NCI-H1092 (cell line): ENCODE measurements at places on chromosomes 4 and X.

GRCh38 chr4:74258963-74259362, 49.3 kb upstream of the EPGN start:
- DNase-seq = no peak

DNA sequence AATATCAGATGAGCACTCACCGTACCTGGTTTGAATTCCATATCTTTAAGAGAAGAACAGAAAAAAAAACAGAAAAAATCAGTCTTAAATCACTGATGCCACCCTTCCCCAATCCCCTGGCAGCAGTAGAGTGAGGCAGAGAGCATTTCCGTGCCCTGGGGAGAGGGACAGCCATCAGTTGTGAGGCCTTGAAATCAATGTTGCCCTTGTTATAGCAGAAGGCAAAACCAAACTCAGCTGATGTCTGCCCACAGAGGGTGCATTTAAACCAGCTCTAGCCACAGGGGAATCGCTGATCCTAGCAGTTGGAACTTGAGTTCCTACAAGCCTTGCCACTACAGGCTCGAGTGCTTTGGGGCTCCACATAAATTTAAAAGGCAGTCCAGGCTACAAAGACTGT, 338.5 kb upstream of the FMR1 start:
- no peak for DNase-seq

- DNase-seq = no peak
Measured at GRCh38 chr4:21872101-21872500, 76.5 kb downstream of the KCNIP4 start.

DNA sequence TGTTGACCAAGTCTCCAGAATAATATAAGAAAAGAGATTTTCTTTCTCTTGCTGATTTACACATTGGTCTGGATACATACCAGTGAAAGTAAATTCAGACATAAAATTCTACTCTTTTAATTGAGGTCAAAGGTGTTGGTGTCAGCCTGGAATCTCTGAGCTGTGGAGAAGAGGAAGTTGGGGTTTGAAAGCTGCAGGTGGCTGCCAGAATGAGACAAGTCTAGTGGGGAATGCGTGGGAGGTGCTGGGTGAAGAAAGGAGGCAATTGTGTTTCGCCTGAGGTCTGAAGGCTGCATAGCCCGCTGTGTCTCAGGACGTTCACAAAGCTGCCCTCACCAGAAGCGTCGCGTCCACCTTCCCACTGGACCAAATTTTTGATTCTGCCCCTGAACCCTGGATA, 31.2 kb downstream of the PHEX start:
- DNase-seq = no peak

GRCh38 chr4:86586160-86586572, 7.9 kb upstream of the PTPN13 start:
- no peak for DNase-seq

- DNase-seq = no peak
Measured at GRCh38 chr4:2637956-2638552, 101.6 kb downstream of the FAM193A start.

- no peak for DNase-seq
Measured at GRCh38 chrX:101677028-101677427, 17.4 kb upstream of the ARMCX2 start.

GRCh38 chrX:109040057-109040456, 303.7 kb upstream of the IRS4 start:
- DNase-seq = no peak

DNA sequence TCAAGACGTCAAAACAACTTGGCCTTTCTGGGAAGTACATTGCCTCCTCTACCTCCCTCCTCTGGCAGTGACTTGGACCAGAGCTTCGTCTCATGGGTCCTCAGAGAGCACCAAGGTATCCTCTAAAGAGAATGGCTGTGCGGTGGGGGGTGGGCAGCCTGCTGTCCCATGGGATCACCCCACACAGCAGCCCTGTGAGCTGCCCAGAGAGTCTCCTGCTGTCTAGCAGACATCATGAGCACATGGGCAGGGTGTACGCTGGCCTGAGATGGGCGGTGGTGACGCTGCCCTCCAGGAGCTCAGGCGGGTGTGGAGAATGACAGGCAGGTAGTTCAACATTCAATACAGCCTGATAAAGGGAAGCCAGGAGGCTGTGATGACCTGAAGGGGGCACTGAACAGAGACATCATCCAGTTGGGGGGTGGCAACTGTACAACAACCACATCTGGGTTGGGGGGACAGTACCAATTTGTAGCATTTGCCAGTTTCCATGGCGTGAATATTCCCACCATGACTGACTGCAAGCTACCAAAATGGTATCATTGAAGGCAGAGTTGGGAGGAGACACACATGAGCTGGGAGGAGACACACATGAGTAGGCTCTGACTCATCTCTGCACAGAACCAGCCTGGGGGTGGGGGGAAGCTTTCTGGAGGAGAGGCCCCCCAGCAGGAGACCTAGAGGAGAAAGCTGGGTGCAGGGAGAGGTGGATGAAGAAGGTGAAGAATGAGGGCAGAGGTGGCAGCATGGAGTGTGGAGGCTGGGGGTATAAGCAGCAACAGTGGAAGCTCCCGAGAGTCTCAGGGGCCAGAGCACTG, 35.9 kb downstream of the C4orf50 start:
- DNase-seq = no peak

GRCh38 chrX:100880368-100880767, 6.2 kb upstream of the NOX1 start:
- DNase-seq = no peak

DNA sequence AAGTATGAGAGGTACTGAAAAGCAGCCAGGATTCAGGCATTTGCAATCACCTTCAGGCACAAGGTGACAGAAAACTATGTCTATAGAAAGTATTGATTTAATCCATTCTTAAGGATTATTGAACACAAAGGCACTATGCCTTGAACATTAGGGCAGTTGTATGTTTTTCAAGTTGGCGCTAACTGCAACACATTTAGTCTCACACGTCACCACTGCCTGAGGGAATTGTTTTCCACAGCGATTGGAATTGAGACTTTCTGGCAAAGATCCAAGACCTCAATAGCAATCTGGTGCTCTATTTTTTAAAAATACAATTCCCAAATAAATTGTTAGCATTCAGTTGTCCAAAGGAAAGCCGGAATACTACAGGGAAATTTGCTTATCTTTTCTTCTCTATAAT, 52.7 kb upstream of the FTHL17 start:
- no peak for DNase-seq

DNA sequence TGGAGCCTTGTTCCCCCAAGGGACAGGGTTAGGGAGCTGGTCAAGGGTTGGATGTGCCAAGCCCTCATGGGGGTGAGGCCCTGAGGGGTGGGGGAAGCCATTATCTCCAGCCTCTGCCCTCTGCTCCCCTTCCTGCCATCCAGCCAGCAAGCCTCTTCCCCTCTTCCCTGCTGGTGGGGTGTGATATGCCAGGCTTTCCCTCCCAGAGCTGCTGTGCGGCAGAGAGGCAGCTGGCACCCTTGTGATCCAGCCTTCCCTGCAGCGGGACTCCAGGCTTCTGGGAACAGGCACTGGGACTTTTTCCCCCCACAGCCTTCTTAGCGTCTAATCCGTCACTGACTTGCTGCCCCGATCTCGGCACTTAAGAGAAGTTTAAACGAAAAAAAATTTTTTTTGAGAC, 6.3 kb downstream of the SSR4 start:
- DNase-seq = no peak

DNA sequence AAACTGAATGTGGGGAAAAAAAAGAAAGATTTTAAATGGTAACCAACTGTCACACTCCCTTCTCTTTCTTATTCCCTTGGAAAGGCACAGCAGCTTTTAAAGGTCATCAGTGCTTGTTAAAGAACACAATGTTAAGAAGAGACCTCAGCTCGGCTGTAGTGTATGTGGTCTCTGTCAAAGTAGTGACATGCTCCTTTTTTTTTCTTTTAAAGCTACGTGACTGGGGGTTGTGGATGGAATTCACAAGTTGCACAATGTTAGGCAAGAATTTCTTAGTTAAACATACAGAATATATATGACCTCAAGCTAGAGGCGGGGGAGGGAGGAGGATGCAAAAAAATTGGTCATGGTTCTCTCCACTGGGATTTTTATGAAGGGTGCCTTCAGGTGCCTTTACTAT, 45.6 kb downstream of the OCRL start:
- no peak for DNase-seq

DNA sequence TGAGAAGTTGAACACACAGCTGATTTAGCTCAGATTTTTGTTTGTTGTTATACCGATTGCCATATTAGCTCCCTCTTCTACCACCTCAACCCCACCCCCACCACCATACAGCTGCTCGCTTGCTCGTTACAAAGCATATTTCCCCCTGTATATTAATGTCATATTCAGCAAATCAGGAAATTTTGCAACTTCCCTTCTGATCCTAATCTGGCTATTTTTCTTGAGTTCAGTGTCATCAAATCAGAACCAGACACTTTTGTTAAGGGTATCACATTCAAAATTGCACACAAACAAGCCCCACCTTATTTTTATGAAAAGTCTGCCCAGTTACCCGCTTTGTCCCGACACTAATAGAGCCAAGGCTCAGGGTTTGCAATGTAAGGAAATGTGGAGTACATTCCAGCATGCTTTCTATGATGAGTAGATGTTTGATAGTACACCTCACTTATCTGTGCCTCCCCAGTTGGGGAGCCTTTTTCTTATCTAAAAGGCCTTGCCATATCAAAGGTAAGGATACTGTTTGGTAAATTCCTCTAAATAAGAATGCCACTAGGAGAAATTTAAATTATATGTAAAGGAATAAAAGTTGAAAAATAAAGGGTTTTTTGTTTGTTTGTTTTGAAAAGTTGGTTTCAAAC, 212.2 kb downstream of the CBR4 start:
- DNase-seq = no peak

DNA sequence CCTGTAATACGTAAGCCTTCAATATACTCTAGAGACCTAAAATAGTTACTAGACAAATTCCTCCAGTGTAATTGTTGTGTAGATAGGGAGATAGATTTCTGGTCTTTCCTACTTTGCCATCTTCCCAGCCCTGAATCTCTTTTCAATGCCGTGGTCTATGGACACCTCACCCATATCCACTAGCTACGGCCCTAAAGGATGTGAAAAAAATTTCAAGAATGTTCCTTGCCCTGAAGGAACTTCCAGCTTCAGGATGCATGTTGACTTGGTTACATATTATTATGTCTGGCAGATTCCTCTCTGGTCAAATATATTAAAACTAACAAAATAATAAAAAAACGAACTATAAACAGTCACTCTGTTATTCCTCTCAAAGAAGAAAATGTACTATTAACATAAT, 52.4 kb upstream of the TSPAN5 start:
- no peak for DNase-seq

DNA sequence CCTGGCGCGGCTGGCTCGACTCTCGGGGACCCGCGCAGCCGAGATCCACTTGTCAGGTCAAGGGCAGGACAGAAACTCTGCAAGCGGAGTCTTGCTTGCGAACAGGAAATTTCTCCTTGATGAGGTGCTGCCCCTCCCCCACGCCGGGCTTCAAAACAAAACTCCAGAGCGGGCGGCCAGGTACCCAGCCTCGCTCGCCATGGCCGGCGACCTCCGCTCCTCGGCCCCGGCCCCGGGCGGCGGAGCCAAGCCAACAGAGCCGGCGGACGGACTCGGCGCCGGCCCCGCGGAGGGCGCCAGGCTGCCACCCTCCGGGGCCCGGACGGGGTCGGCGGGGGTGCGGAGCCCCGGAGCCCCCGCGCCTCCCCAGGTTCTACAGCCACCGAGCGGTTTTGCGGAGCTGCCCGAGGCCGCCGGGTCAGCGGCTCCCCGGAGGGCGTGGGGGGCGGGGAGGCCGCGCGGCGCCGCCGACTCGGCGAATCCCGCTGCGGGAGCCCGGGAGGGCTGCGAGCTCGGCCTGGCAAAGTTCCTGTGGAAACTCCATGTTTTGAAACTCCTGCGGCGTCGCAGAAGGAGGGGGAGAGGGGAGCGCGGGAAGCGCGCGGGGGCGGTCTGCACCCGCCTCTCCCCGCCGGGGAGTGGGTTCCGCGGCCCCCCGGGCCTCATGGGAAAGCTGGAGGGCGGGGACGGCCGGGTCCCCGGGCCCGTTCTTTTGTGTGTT, 11.7 kb upstream of the BCOR start:
- DNase-seq = peak; percentile 51

DNA sequence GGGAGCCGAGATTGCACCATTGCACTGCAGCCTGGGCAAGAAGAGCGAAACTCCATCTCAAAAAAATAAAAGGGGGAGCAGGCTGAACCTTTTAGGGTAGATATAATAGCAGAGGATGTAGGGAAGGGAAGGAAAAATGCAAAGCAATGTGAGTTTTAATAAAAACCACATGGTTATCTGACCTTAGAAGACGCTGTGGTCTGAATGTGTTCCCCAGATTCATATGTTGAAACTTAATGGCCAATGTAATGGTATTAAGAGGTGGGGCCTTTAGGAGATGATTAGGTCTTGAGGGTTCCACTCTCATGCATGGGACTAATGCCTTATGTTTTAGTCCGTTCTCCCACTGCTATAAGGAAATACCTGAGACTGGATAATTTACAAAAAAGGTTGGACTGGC, 114.1 kb upstream of the STX18 start:
- no peak for DNase-seq

- DNase-seq = no peak
Measured at GRCh38 chrX:9619581-9619980, 146.1 kb downstream of the GPR143 start.

GRCh38 chr4:117135634-117136354, 50.4 kb upstream of the TRAM1L1 start:
- no peak for DNase-seq

DNA sequence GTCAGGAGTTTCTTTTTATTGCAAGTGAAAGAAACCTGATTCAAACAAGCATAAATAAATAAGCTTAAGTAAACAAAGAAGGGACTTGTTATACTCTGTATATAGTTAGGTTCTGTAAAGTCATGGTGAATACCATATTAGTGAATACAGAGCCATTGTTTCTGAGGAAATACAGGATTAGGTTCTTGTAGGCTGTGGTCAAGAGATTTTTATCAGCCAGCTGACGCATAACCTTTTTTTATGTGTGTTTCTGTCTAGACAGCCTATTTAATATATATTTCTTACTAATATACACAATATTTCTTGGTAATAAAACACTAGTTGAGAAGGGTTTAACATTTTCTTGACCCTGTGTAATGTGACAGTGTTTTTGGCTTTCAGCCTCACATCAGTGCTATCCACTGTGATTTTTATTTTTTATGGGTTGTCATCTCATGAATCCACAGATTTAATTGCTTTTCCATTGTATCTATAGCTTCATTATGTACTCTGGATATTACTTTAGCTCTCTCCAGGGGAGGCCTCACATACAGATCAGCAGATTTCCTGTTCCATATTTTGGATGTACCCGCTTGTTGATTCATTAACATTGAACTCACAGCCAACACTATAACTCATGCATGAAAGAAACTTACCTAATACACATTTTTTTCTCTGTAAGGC, 8.0 kb downstream of the HERC3 start:
- no peak for DNase-seq
